Fibroblast of skin of back (primary cell): ENCODE measurements at places on chromosomes 5 and 9.
A peak's percentile ranks its signal among the peaks of the same experiment; 100 is the strongest.

GRCh38 chr5:92885950-92886349, 695.1 kb downstream of the NR2F1-AS1 start:
- no peak for DNase-seq

DNA sequence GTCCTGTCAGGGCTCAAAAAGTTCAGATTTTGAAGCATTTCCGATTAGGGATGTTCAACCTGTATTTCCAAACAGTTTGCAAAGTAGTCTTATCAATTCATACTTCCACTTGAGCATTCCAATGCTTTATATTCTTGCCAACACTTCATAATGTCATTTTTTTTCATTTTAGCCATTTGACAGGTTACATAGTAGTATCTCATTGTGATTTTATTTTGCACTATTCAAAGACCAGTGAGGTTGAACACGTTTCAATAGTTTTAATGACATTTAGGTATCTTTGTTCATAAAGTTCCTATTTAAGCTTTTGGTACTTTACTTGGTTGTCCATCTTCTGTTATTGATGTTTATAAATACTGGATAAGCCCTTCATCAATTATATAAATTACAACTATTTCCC, 71.4 kb downstream of the CEP120 start:
- DNase-seq = no peak

GRCh38 chr9:85061969-85062368, 392.4 kb downstream of the NTRK2 start:
- no peak for DNase-seq

GRCh38 chr5:63127054-63127453, 548.4 kb downstream of the LRRC70 start:
- peak; percentile 77 for DNase-seq

DNA sequence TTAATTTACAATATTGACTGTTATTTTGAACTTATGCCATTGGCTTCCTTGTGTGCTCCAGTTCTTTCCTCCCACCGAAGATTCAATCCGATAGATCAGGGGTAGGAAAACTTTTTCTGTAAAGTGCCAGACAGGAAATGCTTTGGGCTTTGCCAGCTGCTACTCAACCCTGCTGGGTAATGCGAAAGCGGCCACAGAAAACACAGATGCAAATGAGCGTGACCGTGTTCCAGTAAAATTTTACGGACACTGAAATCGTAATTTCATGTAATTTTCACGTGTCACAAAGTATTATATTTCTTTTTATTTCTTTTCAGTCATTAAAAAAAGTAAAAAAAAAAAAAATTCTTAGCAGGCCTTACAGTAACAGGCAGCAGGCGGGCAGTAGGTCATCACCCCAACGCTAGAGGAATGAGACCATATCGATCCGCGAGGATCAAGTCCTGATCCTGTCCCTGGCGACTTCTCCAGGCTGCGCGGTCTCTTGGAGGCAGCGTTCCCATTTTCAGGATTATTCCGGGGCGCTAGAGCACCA, 599 bp downstream of the NMRK1 start:
- DNase-seq = peak; percentile 52

- no peak for DNase-seq
Observed at GRCh38 chr9:71269859-71270258, 148.4 kb upstream of the TRPM3 start.

- no peak for DNase-seq
Observed at GRCh38 chr5:179111267-179112207, 51.4 kb downstream of the ZNF354C start.

DNA sequence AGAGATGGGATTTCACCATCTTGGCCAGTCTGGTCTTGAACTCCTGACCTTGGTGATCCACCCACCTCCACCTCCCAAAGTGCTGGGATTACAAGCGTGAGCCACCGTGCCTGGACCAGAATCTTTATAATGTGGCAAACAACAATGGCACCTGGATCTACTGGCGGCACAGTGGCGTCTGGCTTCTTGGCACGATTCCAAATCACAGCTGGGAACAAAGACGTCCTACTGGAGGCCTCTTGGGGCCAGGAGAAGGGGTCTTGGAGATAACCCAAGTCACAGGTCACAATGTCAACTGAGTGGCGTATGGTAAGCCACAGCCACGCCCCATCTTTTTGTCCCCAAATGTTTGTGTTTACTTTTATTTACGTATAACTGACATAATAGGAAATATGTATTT, 77.8 kb upstream of the RAPGEF1 start:
- no peak for DNase-seq

- DNase-seq = no peak
Observed at GRCh38 chr9:91533382-91533781, 109.8 kb upstream of the NFIL3 start.

- no peak for DNase-seq
Observed at GRCh38 chr5:112569596-112569995, 150.5 kb upstream of the EPB41L4A start.

GRCh38 chr9:76913467-76913866, 7.6 kb upstream of the PRUNE2 start:
- no peak for DNase-seq

GRCh38 chr9:34437006-34437925, 21.1 kb downstream of the FAM219A start:
- peak; percentile 60 for DNase-seq

DNA sequence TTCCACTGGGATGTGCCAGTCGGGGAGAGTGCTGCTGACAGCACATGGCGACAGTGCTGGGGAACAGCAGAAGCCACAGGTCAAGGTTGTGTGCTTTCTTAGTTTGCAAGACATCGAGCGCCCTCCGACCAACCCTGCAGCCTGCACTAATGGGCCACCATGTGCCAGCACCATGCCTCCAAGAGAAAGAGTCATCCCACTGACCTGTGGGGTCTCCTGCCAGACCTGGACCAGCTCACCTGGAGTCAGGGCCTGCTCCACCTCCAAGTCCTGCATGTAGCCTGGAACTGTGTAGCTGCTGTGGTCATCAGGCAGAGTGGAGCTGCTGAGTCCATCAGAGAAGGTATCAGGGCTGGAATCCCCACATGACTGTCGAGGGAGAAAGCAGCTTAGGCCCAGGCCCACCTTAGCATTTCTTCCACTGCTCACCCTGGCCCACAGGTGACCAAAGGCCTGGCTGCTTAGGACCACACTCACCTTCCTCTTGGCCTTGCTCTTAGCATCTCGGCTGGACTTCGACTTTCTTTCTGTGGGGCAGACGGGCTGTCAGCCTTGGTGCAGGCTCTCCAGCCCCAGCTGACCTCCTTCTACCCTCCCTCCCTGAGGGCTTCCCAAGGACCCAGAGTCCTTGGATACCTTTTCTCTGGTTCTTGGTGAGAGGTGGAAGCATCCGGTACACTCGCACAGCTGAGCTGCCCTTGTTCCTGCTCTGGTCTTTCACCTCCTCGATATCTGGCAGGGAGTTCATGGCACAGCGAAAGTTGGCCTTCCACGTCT, 4.1 kb downstream of the IRF1 start:
- DNase-seq = no peak

GRCh38 chr5:131067636-131068035, 97.4 kb downstream of the HINT1 start:
- DNase-seq = no peak

- peak; percentile 86 for DNase-seq
Observed at GRCh38 chr5:149063017-149063687, at the start of gene SH3TC2. Gene SH3TC2, minus strand, starts transcription at chr5:149063062. Its CDS starts 40 bp downstream, at chr5:149063022.

DNA sequence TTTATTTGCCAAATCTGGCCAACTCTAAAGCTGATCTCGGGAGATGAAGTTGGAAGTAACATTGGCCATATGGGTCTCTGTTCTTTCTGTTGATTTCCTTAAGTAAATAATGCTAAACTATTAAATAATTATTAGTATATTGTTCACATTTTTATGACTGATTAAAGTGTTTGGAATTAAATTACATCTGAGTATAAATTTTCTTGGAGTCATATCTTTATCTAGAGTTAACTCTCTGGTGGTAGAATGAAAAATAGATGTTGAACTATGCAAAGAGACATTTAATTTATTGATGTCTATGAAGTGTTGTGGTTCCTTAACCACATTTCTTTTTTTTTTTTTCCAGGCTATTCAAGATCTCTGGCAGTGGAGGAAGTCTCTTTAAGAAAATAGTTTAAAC, 9.3 kb upstream of the FGF18 start:
- DNase-seq = peak; percentile 26

DNA sequence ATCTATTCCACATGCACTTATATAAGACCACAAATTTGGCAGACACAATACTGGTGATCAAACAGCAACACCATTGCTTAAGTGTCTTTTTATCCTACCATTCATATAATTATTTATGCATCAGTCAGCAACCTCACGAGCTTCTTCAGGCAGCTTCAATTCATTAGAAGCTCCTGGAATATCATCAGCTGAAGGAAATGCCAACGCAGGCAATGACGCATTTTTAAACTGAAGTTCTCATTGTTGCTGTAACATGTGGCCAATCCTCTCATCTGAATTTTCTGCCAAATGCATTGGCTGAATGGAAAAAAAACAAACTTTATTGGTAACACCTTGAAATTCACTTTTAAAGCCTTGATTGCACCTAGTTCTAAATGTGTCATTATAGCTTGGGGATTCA, 376.4 kb upstream of the RGMB start:
- DNase-seq = peak; percentile 67

DNA sequence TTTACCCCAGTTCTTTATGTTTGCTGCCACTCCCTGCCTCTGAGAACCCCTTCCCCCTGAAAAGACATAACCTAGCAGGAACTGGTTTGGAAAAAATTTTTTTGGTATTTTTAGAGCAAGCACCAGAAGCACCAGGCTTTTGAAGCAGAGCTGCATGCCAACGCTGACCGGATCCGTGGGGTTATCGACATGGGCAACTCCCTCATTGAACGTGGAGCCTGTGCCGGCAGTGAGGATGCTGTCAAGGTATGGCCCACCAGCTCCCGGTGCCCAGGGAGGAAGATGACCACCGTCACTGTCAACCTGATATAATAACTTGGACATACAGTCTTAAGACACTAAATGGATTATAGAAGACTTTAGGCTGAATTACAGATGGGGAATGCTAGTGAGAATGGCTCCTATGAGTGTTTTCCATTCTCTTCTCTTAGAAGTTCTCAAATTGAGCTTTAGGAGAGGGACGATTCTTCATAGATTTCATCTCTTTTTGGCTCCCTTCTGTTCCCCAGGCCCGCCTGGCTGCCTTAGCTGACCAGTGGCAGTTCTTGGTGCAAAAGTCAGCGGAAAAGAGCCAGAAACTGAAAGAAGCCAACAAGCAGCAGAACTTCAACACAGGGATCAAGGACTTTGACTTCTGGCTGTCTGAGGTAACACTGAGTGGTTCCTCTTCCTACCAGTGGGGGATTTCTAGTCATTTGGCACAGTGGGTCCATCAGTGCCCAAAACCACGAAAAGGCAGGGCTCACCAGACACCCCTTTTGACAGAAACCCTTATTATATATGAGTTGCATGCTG, 44.9 kb downstream of the DYNC2I2 start:
- DNase-seq = no peak

DNA sequence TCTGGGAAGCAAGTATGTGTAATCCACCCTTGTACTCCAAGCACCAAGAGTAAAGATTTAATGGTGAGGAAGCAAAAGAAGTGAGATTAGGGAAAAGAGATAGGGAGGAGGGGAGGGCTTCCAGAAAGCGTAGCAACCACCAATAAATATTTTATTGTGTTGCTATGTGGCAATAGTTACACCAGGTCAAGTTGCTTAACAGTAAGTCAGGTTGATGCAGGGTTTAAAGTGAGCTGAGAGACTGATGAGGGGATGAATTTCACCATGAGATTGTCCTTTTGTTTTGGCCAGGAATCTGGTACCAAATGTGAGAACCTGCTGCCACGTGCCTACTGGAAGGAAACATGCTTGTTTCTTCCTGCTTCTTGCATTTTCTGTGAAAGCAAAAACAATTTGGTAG, 62.7 kb downstream of the PCSK5 start:
- no peak for DNase-seq

DNA sequence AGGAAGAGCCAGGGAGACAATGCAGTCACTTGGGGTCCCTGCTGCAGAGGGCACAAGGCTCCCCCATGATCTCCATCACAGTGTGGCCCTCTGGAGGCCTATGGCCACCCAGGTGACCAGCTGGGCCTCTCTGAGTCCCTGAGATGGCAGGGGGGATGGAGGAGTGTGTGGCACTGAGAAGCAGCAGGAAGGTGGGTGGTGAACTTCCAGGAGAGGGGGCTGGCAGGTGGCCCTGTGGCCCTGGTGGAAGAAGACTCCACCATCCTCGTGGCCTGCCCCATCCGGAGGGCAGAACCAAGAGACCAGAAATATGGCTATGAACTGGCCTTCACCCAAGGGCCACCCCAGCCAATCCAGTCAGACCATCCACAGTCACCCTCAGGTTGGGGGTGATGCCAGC, 31.7 kb upstream of the AFAP1L1 start:
- DNase-seq = no peak

GRCh38 chr5:33997331-33997983, 10.4 kb downstream of the AMACR start:
- DNase-seq = peak; percentile 84

DNA sequence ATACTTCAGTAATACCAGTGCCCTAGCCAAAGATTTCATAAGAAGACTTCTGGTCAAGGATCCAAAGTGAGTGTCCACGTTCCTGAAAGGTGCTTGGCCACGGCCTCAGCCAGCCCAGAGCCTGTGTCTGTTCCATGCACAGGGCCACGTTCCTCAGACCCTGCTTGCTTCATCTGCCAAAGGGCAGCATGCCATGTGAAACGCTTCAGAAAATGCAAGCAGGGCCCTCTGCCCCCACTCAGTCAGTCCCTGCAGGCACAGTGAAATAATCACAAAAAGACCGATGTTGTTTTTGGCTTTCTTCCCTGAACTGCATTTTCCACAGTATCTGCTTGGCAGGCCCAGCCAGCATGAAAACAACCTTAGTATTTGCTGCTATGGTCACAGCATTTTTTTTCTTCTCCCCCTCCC, 85.5 kb upstream of the CTSL start:
- peak; percentile 72 for DNase-seq

DNA sequence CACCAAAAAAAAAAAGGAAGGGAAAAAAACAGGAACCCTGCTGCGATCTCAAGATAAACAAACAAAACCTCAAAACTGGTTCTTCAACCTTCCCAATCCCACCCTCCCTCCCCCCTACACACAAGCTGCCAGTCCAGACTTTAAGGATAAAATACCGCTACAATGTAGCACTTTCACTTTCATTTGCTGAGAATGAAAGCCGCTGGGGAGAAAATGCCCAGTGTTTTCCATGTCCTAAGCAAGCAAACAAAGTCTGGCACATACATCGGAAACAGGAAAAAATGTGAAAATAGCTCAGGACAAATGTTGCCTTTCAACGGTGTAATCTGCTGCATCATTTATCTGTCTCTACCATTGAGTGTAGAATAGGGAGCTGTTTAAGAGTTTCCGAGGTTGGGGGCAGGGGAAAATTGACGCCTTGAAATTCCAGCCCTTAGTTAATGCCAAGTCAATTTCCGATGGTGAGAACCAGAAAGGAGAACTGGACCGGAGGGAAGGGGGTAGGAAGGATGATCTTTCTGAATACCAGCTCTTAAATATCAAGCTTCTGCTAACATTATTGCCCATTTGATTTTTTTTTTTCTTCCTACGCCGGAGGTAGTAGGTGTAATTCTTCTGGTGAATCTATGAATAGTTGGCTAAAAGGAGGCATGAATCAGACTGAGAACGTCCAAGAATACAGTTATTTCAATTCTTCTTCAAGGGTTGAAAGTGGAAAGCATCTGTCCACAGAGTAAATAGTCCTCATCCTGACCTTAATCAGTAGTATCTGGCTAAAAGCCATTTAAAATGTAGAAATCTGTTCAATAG, 1.2 kb upstream of the ADAMTS6 start:
- peak; percentile 70 for DNase-seq

- no peak for DNase-seq
Observed at GRCh38 chr5:173733021-173733420, 116.6 kb upstream of the BOD1 start.

- no peak for DNase-seq
Observed at GRCh38 chr5:141762790-141763368, 80.8 kb upstream of the ARAP3 start.

- peak; percentile 79 for DNase-seq
Observed at GRCh38 chr9:130138791-130139190, 33.4 kb upstream of the NCS1 start.
